ENCODE measurements at places on chromosomes 7 and 10. TPM values are rescaled to one million over a fixed set of nuclear protein-coding genes. Genes with fewer than 3 reads are reported as not detected.
A peak's percentile ranks its signal among the peaks of the same experiment; 100 is the strongest.

DNA sequence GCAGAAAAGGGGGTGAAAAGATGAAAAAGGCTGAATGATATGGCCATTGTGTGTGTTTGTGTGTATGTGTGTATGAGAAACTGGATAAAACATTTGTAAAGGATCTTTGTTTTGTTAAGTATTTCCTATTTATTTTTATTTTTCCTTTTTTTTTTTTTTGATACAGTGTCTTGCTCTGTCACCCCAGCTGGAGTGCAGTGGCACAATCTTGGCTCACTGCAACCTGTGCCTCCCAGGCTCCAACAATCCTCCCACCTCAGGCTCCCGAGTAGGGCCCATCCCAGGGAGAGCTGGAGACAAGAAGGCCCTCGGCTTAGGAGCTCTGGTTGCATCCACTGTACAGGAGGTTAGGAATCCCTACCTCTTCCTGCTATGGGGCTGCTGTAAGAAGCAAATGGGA lies 6.9 kb upstream of the CALML5 start:
- no peak for DNase-seq

Gene FAS
- total RNA-seq: 5.2 TPM

Gene LRRD1
- 0.17 TPM for total RNA-seq

DNA sequence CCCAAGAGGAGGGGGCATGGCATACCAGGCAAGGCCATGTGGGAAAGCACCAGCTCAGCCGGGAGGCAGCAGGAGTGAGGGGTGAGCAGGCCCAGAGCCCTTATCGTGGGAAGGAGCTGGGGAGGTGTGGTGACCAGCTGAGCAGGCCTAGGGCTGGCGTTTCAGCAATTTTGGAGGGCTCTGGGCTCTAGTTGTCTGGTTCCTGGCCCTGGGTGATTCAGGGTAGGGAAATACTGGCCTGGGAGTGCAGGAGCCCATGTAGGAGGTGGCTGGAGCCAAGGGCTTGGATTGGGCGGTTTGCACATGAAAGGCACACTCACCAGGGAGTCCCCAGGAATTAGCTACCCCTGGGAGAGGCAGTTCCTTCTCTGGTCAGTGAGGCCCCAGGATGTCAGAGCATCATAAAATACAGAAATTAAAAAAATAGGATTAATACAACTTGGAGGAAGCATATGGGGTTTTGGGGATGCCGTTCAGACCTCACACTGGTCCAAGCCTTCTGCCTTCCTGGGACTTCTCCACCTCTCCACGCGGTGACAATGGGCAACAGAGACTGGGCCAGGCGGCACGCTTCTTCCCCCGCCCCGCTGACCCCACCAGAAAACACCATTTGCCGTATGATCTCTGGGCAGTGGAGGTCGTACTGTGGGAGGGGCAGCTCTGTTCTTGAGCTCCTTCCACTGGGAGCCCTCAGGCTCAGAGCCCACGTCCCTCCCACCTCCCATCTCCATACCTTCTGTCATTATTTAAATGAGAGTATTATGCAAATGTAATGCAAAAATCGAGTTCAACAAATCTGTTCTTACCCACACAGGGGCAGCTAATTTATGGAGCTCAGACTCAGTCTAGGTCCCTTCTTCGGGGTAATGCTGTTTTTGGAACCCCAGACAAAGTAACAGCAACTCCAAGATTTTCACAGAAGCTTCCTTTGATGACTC lies 133.0 kb upstream of the FAM20C start:
- no peak for DNase-seq

- no peak for DNase-seq
Measured at GRCh38 chr10:115710136-115710535, 562.9 kb downstream of the GFRA1 start.

Gene MMRN2
- total RNA-seq: 0.06 TPM

Gene FAM200A
- 18.7 TPM for total RNA-seq

DNA sequence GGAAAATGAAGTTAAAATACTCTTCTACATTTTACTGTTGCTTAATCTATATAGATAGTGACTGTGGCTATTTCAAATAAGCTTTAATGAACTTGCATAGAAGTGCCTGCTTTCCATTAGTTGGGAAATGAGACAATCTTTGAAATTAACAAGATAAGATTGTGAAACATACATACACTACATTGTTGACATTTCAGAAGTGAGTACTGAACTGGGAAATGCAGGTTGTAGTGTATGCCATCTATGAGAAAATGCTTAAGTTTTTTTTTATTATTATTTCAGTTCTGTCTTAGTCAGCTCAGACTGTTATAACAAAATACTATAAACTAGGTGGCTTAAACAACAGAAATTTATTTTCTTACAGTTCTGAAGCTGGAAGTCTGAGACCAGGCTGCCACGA lies 49.6 kb upstream of the CSTF2T start:
- DNase-seq: no peak

Gene PDGFA
- total RNA-seq: 34.1 TPM

- DNase-seq: peak; percentile 19
Measured at GRCh38 chr10:50275650-50276235, 24.4 kb upstream of the ASAH2 start.

Gene ALOX5
- 0.06 TPM for total RNA-seq

Gene FZD8
- total RNA-seq: 10.5 TPM

GRCh38 chr10:677038-677437 lies 12.4 kb downstream of the DIP2C start:
- DNase-seq: no peak

Gene EMX2
- total RNA-seq: 3.9 TPM

GRCh38 chr10:30587522-30588031 lies 42.0 kb downstream of the LYZL2 start:
- no peak for DNase-seq

- no peak for DNase-seq
Measured at GRCh38 chr7:106767078-106767477, 98.0 kb upstream of the PIK3CG start.

Gene PIK3AP1
- total RNA-seq: 2.1 TPM

Gene EFCAB10
- total RNA-seq: not detected

Data from Daoy (cell line).